Activated T-cell treated with anti-CD3 and anti-CD28 coated beads, Interleukin-2, amount 50 U/mL, for 4 hours (primary cell): ENCODE measurements at places on chromosomes 6 and 20.

DNA sequence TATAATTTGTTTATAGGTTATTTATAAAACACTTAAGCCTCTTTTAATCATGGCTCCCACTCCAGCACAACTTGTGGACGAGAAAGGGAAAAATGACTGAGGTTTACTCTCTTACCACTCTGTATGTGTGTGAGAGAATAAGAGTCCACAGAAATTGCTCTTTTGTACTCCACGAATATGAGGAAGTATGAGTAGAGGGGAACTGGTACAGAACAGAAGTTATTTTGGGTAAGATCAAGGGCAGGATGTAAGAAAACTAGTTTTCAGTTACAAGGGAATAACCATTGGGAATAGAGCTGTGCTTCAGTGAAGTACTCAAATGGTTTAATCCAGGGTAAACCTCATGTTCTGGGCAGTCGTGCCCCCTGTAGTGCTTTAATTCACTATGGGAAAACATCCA is 72.6 kb downstream of the REV3L start:
- no peak for DNase-seq

- peak; percentile 63 for DNase-seq
These were observed at the start of gene ACSS1 for GRCh38 chr20:25058051-25058846. TSS of gene ACSS1 (minus strand) at chr20:25058139. CDS start at chr20:25058102, 37 bp downstream.

GRCh38 chr6:35496841-35497570 is at the start of gene TEAD3:
TSS of gene TEAD3 (minus strand) at chr6:35497079.
- peak; percentile 48 for DNase-seq

DNA sequence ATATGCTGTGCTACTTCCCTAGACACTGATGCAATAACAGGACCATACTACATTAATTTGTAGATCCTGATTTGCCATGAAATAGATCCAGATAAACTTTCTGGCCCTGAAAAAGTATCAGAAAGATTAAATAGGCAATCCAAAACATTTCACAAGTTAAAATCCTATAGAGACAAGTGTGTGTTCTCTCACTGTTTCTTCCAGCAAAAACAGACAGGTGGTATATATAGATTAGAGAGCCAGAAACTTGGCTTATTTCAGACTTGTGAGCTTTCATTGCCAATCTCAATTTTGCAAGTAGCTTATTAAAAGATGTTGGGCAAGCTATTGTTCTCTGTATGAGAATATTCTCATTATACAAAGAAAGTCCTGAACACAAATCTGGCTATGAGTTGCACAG is 289.1 kb upstream of the MANEA start:
- DNase-seq = no peak

DNA sequence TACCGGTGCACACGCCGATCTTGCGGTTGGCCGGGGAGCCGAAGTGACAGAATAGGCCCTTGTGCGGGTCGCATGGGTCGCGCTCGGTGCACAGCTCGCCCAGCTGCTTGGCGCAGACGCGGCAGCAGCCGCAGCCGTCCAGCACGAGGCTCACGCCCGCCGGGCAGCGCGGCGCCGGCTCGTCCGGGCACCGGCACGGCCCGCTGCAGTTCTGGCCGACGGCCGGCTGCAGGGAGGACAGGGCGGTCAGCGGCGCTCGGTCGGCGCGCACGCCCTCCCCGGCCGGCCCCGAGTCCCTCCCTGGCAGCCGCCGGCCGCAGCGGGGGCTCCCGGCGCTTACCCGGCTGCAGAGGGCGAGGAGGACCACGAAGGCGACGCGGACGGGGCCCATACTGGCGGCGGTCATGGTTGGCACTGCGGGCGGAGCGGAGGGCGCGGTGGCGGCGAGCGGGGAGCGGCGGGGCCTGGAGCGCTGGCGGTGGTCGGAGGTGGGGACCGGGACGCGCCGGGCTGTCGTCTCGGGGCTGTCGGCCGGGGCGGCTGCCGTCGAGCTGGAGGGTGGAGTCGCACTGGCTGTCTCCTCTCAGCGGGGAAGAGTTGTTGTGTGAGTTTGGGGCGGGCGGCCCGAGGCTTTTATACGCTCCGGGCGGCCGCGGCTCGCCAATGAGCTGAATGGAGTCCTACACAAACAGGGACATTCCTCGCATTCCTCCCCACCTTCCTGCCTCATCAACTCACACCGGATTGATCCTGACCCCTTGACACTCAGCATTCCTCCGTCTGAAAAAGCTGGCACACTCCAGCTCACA is at the start of gene CCN2:
Gene CCN2 (minus strand): TSS at position 606 of the 809 bp plus-strand sequence. CDS start 200 bp downstream, at position 406.
- no peak for DNase-seq

- DNase-seq = no peak
These were observed 21.7 kb downstream of the HIVEP1 start for GRCh38 chr6:12033770-12034169.

DNA sequence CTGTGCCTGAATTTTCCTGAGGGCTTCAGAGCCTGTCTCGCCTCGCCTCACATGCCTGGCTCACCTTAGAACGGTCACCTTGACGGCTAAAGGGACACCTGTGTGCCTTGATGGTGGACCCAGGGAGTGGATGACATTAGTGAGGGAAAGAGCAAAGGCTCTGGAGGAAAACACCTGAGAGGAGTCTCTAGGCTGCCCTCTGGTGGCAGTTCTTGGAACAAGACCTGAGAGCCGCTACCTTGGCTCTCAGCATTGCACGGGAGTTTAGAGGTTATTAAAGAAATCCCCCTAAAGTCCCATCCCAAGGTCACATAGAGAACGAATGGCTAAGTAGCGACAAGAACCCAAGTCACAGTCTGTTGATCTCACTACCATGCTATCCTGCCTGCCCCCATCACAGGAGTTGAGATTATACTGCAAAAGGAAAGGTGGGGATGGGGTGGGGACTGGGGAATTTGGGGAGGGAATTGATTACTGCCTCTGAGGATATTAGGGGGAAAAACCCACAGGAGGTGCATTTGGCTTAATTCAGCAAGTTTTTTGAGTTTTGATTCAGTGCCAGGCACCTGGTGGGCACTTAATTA is 7.9 kb upstream of the CDSN start:
- DNase-seq = peak; percentile 76

GRCh38 chr6:39646751-39647420 is 78.3 kb downstream of the KIF6 start:
- DNase-seq = no peak

DNA sequence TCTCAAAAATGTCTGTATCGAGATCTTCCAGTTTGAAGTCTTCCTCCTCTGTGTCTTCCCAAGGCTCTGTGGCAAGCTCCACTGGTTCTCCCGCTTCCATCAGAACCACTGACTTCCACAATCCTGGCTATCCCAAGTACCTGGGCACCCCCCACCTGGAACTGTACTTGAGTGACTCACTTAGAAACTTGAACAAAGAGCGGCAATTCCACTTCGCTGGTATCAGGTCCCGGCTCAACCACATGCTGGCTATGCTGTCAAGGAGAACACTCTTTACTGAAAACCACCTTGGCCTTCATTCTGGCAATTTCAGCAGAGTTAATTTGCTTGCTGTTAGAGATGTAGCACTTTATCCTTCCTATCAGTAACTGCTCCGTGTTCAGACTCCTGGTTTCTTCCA is 10.0 kb upstream of the DHX35 start:
- no peak for DNase-seq

DNA sequence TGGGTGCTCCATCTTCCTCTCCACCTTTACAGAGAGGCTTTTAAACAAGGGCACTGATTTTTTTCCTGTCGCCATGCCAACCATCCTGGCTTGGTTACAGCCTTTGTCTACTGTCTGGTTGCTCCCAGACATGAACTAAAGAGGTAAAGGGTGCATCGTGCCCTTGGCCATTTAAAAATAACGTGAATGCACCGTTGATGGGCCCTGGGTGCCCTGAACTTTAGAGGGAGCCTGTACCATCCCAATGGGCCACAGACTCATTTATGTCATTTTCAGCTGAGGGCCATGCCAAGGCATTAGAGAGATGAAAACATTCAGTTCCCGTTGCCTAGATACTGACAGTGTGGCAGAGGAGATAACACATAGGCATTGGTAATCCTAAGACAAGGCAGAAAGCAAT is 23.3 kb downstream of the TMC2 start:
- DNase-seq = no peak

DNA sequence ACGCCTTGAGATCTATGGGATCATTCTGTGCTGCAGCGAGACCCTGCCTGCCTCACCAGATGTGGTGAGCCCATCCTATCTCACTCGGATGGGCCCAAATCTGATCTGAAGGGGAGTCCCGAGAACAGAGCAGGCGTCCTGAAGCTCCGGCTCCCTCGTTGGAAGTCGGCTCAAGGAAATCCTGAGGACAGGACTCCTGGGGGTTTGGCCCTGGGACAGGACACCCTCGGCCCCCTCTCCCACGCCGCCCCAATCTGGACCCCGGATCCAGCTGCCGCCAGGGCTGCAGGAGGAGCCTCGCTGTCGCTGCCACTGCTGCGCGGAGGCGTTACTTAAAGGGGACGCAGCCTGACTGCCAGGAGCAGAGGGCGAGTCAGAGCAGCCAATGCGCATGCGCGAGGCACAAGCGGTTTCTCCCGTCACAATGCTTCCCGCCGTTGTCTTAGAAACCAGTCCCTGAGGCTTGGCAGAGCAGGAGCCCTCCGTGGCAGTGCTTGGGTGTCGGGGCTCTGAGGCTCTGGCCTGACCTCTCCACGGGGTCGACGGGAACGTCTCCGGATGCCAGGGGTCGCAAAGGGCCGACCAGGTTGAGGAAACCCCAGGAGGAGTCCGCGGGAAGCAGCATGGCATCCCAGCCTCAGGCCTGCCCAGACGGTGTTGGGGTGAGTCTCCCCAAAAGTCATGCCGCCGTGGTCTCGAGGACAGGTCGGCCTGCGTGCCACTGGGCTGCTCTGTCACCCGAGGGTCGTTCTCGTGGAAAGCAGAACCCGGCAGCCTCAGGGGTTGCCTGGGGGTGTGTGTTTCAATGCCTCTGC is 1567.8 kb upstream of the DEFB115 start:
- peak; percentile 11 for DNase-seq

DNA sequence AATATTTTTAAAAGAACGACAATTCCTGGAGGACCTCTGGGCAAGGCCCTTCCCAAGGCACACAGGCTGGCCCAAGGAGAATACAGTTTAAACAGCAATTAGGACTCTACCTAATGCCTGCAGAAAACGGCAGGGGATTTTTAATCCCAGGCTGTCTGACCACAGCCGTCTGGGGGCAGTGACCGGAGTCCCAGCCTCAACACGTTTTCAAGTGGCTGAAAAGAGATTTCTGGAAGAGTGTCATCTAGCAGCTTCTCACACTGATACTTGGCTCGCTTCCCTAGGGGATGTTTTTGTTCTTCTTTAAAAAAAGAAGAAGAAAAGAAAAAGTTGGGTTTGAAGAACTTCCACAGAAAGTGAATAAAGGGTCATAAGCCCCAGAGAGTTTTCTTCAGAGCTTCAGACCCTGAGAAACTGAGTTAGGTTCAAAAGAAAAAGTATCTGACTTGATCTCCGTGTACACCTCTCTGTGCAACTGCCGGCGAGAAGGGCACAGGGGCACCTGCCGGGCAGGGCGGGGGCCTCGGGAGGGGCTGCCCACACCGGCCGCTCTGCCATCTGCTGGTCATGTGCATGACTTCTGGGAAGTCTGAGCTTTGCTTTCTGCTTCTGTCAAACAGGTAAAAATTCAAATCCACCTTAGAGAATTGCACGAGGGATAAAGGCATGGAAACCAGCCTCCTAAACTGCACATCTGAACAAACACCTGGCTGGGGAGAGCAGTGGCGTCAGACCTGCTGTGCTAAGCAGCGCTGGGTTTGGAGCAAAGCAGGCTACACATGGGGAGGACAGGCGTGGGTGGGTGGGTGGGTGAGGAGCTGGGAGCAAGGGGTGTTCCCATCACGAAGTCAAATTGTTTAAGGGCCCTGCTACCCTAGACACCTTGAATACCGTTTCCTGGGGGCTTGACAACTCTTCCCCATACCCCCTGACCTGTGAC is 33.0 kb downstream of the RRBP1 start:
- peak; percentile 21 for DNase-seq

GRCh38 chr20:13930281-13930680 is 60.1 kb downstream of the SEL1L2 start:
- no peak for DNase-seq

- DNase-seq = no peak
These were observed 17.2 kb upstream of the FOXA2 start for GRCh38 chr20:22601361-22602141.

GRCh38 chr6:14676977-14677781 is 559.6 kb downstream of the CD83 start:
- DNase-seq = no peak
